ENCODE measurements at places on chromosomes 1 and 21.
A peak's percentile ranks its signal among the peaks of the same experiment; 100 is the strongest.

GRCh38 chr1:29395736-29396437 lies 159.6 kb downstream of the PTPRU start:
- DNase-seq, result no peak

DNA sequence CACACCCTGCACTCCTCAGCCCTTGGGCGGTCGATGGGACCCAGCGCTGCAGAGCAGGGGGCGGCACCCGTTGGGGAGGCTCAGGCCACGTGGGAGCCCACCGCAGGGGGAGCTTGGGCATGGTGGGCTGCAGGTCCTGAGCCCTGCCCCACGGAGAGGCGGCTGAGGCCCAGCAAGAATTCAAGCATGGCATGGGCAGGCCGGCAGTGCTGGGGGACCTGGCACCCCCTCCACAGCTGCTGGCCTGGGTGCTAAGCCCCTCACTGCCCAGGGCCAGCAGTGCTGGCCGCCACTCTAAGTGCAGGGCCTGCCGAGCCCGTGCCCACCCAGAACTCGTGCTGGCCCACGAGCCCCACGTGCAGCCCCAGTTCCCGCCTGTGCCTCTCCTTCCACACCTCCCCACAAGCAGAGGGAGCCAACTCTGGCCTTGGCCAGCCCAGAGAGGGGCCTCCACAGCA lies 555.0 kb upstream of the ADGRL4 start:
- DNase-seq, result no peak

GRCh38 chr1:111512931-111513330 lies 9.5 kb upstream of the ADORA3 start:
- DNase-seq, result no peak

GRCh38 chr1:212074313-212074712 lies 38.8 kb downstream of the DTL start:
- DNase-seq, result no peak

GRCh38 chr21:43766734-43767497 lies 9.2 kb downstream of the CSTB start:
- DNase-seq, result no peak

DNA sequence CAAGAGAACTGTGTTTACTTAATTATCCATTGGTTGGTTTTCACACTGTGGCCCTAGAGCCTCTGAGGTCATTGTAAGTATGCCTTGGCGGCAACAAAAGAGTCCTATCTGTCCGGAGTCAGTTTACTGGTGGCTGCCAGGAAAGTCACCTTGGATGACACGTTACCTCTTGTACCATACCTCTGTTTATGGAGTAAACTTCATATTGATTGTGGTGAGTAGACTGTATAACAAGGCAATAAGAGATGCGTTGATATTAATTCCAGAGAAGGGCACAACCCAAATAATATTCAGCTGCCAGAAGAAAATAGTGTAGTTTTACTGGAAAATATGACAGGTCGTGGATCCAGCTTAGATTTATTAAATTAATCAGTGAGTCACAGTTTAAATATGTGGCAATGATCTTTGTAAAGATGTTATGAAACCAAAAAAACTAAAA lies 20.4 kb upstream of the KIF14 start:
- DNase-seq, result no peak

DNA sequence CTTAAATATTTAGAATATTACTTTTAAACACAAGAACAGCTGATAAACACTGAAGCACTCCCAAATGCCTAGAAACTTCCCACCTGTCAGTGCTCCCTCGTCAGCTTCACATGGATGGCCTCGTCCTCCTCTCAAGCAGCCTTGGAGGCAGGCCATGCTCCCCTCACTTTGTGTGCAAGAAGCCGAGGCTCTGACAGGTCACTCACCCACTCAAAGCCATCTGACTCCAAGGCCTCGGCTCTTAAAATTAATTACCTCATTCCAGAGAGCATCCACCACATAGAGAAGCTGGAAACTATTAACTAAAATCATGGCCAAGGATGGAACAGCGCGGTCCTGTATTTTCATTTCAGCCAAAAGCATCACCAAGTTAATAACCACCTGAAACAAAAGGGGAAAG lies 17.8 kb downstream of the LBR start:
- no peak for DNase-seq

GRCh38 chr21:46063734-46064680 lies 33.9 kb upstream of the COL6A2 start:
- no peak for DNase-seq

- DNase-seq, result no peak
Observed at GRCh38 chr1:215040190-215040589, 42.3 kb upstream of the KCNK2 start.

- DNase-seq, result peak; percentile 89
Observed at GRCh38 chr1:244599937-244600350, 53.0 kb upstream of the DESI2 start.

GRCh38 chr1:208235982-208236761 lies 8.0 kb downstream of the PLXNA2 start:
- DNase-seq, result no peak

DNA sequence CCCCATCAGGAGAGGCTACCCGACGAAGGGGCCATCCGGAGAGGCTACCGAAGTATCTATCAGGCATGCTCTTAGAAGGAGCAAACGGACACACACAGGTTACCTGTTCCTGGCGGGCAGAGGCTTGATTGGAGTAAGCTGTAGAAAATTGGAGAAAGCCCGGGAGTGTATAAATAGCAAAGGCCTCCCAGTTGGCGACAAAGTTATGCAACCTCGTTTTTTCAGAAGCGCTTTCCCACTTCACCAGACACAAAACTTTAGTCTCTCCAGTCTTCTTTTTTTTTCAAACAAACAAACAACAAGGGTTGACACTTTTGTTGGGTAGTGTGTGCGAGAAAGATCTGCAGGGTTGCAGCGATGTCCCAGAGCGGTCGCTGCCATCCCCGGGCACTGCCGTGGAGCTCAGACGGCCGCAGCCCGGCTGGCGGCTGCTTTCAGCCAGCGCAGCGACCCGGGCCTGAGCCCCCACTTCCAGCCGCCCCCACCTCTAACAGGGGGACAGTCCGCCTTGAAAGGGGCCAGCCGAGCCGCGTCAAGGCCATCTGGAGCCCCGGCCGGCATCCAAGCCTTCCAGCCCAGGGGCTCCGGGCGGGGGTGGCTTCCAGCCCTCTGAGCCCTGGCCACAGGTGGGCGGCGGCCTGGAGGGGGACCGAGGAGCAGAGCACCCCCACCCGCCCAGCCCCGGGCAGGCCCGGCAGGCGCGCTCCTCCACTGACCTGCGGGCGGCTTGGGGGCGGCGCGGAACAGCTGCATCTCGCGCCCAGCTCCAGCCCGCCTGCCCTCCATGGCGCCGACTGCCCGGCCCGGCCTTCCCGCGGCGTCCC lies 616 bp downstream of the MCOLN3 start:
- DNase-seq, result no peak
